ENCODE measurements at places on chromosomes 3 and 15.

DNA sequence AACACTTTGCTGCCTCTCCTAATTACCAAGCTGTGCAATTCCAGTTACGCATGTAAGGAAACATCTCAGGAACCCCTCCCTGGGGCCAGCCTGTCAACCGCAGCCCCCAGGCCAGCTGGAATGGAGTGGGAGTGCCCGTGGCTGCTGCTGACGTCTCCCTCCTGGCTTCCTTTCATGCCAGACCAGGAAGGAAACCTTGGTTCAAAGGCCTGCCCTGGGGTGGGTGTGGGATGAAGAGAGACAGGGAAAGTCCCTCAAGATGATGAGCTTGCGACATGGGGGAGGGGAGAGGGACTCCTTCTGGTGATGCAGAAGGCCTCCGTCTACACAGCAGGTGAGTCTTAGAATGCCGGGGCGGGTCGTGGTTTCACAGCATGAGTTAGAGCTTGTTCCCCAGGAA, 11.4 kb upstream of the CYP11A1 start:
- DNase-seq = no peak

DNA sequence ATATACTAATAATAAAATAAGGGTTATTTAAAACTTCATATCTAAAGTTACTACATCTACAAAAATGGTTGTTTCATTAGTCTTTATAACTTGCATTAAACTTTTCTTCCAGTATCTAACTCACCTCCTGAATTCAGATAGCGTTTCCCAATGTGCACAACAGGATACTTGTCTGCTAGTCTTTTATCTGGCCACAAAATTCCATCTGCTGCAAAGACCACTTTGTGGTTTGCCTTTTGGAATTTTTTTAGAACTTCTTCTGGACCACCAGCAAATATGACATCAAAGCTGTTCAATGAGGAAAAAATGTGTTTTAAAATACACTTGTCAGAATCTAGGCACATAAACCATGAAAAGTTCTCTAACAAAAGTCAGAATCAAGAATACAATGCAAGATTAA, 50.8 kb downstream of the PLOD2 start:
- no peak for DNase-seq

- no peak for DNase-seq
These were observed 708 bp downstream of the ESYT3 start for GRCh38 chr3:138434875-138435772.

DNA sequence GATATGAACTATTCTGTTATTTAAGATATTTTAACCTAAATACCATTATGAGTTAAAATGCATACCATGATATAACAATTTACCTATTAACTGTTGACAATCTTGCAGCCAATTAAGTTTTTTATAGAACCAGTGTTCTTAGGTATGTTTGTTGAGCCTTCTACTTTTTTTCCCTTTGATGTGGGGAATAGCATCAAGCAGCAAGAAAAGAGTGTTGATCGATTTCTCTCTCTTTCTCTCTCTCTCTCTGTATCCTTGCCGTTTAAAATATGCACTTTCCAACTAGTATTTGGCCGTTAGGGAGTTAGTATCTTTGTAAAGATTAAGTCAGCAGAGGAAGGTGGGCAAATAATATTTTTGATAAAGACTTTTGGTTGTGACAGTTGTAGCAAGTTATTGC, 5.9 kb downstream of the CHD2 start:
- DNase-seq = no peak

Data from coronary artery (tissue), 2 donors.